ENCODE measurements at places on chromosomes 5 and 9. TPM values are rescaled to one million over a fixed set of nuclear protein-coding genes. Genes with fewer than 3 reads are reported as not detected.
A peak's percentile ranks its signal among the peaks of the same experiment; 100 is the strongest.

The GPR150 gene
- total RNA-seq: not detected

The LCN2 gene
- total RNA-seq: not detected

The CSNK1G3 gene
- total RNA-seq: 60.9 TPM

The FAM81B gene
- total RNA-seq: 4.3 TPM

The ZNF189 gene
- 32.1 TPM for total RNA-seq

The FGF18 gene
- total RNA-seq: 11.7 TPM

The CDC20B gene
- total RNA-seq: 0.16 TPM

The HNRNPH1 gene
- 1,105 TPM for total RNA-seq

The IL9 gene
- not detected for total RNA-seq

The PCDHB4 gene
- 7.9 TPM for total RNA-seq

The OR1L4 gene
- not detected for total RNA-seq

- DNase-seq: no peak
- H3K4me1 ChIP-seq: peaks cover 29% of the 10 kb centered on the region
- H3K4me3 ChIP-seq: no peak overlapping the region
- peaks cover 23% of the 10 kb centered on the region for H3K36me3 ChIP-seq
- no peaks in the 10 kb centered on the region for H3K27me3 ChIP-seq
Measured at GRCh38 chr5:132219981-132220380, 7.7 kb downstream of the P4HA2 start.

GRCh38 chr5:98428806-98429205 lies 344.7 kb upstream of the RGMB start:
- no peak overlapping the region for H3K27ac ChIP-seq
- no peaks in the 10 kb centered on the region for H3K36me3 ChIP-seq

GRCh38 chr5:170154297-170154696 lies 48.6 kb downstream of the FOXI1 start:
- no peaks in the 10 kb centered on the region for H3K36me3 ChIP-seq
- no peaks in the 10 kb centered on the region for H3K27me3 ChIP-seq
- H3K27ac ChIP-seq: no peak overlapping the region
- no peak for DNase-seq

GRCh38 chr9:123860603-123861002 lies 69.3 kb downstream of the DENND1A start:
- H3K27me3 ChIP-seq: no peaks in the 10 kb centered on the region
- no peak overlapping the region for H3K27ac ChIP-seq
- H3K4me1 ChIP-seq: peaks cover 26% of the 10 kb centered on the region

- no peak overlapping the region for H3K27ac ChIP-seq
- DNase-seq: no peak
- H3K4me1 ChIP-seq: peaks cover 2% of the 10 kb centered on the region
- H3K27me3 ChIP-seq: no peaks in the 10 kb centered on the region
- no peak overlapping the region for H3K4me3 ChIP-seq
Measured at GRCh38 chr5:119032656-119033055, 38.2 kb upstream of the DMXL1 start.

DNA sequence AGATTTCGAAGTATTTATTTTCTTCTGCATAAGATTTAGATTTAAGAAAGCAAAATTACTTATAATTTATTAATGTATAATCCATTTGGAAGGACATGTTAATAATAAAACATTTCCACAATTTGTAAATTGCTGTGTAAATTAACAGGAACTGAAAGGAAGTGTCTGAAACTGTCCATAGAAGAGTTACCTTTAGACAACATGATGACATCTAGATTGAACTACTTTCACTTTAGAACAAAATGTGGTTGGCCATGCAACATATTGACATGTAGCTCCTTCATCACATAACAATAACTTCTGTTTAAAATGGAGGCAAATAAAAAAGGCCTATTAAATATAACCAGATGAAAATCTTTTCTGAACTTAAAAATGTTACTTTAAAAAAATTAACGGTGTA lies 1849.5 kb upstream of the ACO1 start:
- H3K4me1 ChIP-seq: no peaks in the 10 kb centered on the region
- peaks cover 2% of the 10 kb centered on the region for H3K36me3 ChIP-seq
- H3K27me3 ChIP-seq: no peaks in the 10 kb centered on the region
- H3K4me3 ChIP-seq: no peak overlapping the region
- no peak overlapping the region for H3K27ac ChIP-seq

GRCh38 chr5:149940077-149940574 lies 4.5 kb downstream of the PDE6A start:
- H3K27me3 ChIP-seq: no peaks in the 10 kb centered on the region
- no peak overlapping the region for H3K4me3 ChIP-seq
- no peak for DNase-seq

GRCh38 chr5:54909911-54910870 lies 75.2 kb downstream of the ESM1 start:
- H3K27ac ChIP-seq: no peak overlapping the region
- H3K4me3 ChIP-seq: no peak overlapping the region
- DNase-seq: no peak

- no peak for DNase-seq
- H3K27me3 ChIP-seq: peaks cover 59% of the 10 kb centered on the region
- H3K4me1 ChIP-seq: peaks cover 12% of the 10 kb centered on the region
- H3K4me3 ChIP-seq: peak overlapping the region; percentile 58
- no peaks in the 10 kb centered on the region for H3K36me3 ChIP-seq
Measured at GRCh38 chr5:11385251-11385900, 518.9 kb downstream of the CTNND2 start.

DNA sequence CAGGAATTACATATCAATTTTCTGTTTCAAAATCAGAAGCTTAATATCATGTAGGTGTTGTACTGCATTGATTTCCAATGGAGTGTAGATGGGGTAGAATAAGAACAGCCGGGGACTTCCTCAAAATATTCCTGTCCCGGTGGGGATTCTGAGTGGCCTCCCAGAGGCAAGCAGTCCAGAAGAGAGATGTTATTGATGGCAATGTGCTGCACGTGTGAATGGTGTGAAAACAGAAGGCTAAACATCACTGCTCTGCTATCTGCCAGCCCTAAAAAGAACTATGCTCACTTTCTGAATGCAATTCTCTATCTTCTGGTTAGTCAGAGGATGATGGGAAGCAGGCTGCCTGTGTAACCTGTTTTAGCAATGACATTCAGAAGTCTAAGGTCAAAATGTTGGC lies 91.0 kb upstream of the CKMT2 start:
- H3K27ac ChIP-seq: no peak overlapping the region
- H3K36me3 ChIP-seq: no peaks in the 10 kb centered on the region
- H3K4me3 ChIP-seq: no peak overlapping the region
- peaks cover 25% of the 10 kb centered on the region for H3K4me1 ChIP-seq
- H3K27me3 ChIP-seq: no peaks in the 10 kb centered on the region

DNA sequence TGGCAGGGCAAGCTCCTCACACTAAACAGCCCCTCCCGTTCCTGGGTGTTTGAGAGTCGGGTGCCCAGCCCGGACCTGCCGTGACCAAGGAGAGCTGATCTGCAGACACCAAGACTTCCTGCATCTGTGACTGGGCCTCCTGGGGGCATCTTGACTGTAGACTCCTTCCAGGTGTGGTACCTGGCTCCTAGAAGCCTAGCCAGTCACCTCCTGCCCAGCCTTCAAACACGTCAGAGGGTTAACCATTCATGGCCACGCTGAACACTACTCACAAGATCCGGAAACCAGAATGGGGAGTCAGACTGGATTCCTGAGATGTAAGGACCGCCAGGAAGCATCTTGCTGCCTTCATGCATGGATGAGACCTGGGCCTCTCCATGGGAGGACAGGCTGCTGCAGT lies 3.7 kb upstream of the LCN2 start:
- peak overlapping the region; percentile 53 for H3K27ac ChIP-seq
- no peak overlapping the region for H3K4me3 ChIP-seq
- no peak for DNase-seq
- H3K4me1 ChIP-seq: peaks cover 27% of the 10 kb centered on the region
- no peaks in the 10 kb centered on the region for H3K27me3 ChIP-seq

GRCh38 chr5:40405230-40405629 lies 274.5 kb upstream of the PTGER4 start:
- H3K4me3 ChIP-seq: no peak overlapping the region
- peaks cover 38% of the 10 kb centered on the region for H3K4me1 ChIP-seq
- no peaks in the 10 kb centered on the region for H3K36me3 ChIP-seq
- no peak for DNase-seq

GRCh38 chr5:141557681-141558136 lies 61.1 kb downstream of the DIAPH1 start:
- H3K4me3 ChIP-seq: peak overlapping the region; percentile 61
- peaks cover 36% of the 10 kb centered on the region for H3K4me1 ChIP-seq
- peak; percentile 89 for DNase-seq
- H3K27me3 ChIP-seq: no peaks in the 10 kb centered on the region

DNA sequence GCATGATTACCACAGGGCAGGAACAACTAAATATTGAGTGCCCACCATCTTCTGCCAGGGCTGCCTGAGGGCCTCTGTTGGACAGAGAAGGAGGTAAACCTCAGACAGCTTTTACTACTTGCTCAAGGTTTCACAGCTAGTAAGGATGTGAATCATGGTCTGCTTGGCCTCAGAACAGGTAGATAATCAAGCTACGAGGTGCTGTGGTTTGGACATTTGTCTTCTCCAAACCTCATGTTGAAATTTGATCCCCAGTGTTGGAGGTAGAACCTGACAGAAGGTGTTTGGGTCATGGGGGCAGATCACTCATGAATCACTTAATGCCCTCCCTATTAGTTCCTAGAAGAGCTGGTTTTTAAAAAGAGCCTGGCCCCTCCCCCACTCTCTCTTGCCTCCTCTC lies 541.2 kb upstream of the TRPC7 start:
- peaks cover 14% of the 10 kb centered on the region for H3K4me1 ChIP-seq
- H3K4me3 ChIP-seq: no peak overlapping the region
- no peak overlapping the region for H3K27ac ChIP-seq

GRCh38 chr5:123605822-123606221 lies 93.8 kb downstream of the CSNK1G3 start:
- no peaks in the 10 kb centered on the region for H3K27me3 ChIP-seq
- H3K4me3 ChIP-seq: no peak overlapping the region
- H3K27ac ChIP-seq: no peak overlapping the region
- no peaks in the 10 kb centered on the region for H3K4me1 ChIP-seq
- H3K36me3 ChIP-seq: peaks cover 16% of the 10 kb centered on the region

DNA sequence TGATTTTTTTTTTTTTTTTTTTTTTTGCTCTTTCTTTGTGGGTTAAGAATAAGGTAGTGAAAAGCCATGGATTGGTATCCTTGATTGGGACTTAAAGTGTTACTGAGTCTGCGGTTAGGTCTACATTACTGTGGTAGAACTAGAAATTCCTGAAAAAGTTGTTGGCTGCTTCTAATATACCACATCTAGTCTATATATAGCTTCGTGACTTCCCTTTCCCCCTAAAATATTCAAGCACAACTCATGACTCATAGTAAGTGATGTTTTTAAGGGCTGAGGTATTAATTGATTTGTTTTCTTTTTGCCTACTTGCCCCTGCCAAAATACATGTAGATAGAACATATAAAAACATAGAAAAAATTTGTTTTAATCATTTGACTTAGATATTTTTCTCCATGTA lies 247.6 kb downstream of the TMEM232 start:
- no peak overlapping the region for H3K27ac ChIP-seq
- H3K27me3 ChIP-seq: no peaks in the 10 kb centered on the region
- DNase-seq: no peak

GRCh38 chr9:84397822-84398221 lies 57.3 kb upstream of the SLC28A3 start:
- no peak overlapping the region for H3K4me3 ChIP-seq
- peaks cover 2% of the 10 kb centered on the region for H3K27me3 ChIP-seq
- H3K4me1 ChIP-seq: peaks cover 6% of the 10 kb centered on the region
- H3K36me3 ChIP-seq: no peaks in the 10 kb centered on the region

GRCh38 chr5:142286111-142286510 lies 38.7 kb downstream of the SPRY4 start:
- H3K4me1 ChIP-seq: peaks cover 29% of the 10 kb centered on the region
- no peak overlapping the region for H3K27ac ChIP-seq
- DNase-seq: no peak
- no peaks in the 10 kb centered on the region for H3K27me3 ChIP-seq
- H3K4me3 ChIP-seq: no peak overlapping the region

GRCh38 chr9:89359751-89360261 lies 41.5 kb downstream of the SECISBP2 start:
- no peaks in the 10 kb centered on the region for H3K27me3 ChIP-seq
- DNase-seq: no peak
- no peak overlapping the region for H3K4me3 ChIP-seq
- no peak overlapping the region for H3K27ac ChIP-seq
- peaks cover 36% of the 10 kb centered on the region for H3K36me3 ChIP-seq

DNA sequence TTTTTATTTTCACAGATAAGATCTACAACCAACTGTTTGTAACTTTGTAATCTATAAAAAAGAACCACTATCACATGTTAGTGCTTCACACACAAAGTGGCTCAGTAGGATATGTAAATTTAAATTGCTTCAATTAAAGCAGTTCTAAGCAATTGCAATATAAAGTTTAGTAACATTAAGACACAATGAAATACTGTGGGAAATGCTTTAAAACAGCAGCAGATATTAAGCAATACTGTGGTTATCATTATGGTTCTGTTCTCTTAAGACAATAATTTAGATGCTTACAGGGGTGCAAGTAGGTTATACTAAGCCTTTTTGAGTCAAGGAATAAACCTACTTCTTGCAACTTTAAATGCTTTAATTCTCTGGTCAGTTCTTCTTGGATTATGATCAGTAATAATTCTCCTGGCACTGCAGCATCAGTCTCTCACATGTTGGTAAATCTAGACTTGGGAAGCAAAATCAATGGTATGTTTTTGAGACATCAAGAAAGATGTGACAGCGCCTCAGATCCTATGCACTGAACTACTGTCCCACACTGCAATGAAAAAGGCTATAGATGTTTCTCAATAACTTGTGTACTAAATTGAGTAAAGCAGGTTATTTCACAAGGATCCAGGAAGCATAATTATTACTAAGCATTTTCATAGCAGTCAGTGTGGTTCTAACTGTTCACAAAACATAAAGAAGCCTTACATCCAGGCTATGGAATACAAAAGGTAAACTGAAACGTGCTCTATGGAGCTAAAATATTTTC lies 338.7 kb upstream of the PDE4D start:
- no peak for DNase-seq
- H3K27me3 ChIP-seq: peaks cover 2% of the 10 kb centered on the region
- H3K27ac ChIP-seq: no peak overlapping the region

DNA sequence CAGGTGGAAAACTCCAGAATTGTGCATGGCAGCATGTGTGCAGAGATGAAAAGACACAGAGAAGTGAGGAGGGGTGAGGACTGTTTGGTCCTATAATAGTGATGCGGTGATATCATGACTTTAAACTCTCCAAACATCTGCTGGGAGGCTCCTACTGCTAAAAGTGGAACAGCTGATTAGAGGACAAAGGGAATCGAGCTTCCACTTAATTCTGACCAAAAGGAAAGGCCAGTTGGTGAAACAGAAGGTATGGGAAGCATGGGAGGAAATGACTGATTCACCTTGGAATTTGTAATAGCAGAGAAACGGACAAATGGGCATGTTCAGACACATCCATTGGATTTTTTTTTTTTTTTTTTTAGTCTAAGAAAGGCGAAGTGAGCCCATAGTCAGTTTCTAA lies 67.5 kb upstream of the MAMDC2 start:
- no peak overlapping the region for H3K4me3 ChIP-seq
- no peaks in the 10 kb centered on the region for H3K36me3 ChIP-seq
- peaks cover 13% of the 10 kb centered on the region for H3K4me1 ChIP-seq
- no peak overlapping the region for H3K27ac ChIP-seq
- no peak for DNase-seq

GRCh38 chr5:69148981-69149675 lies 17.8 kb upstream of the CCNB1 start:
- no peak overlapping the region for H3K4me3 ChIP-seq
- H3K27me3 ChIP-seq: no peaks in the 10 kb centered on the region
- no peaks in the 10 kb centered on the region for H3K36me3 ChIP-seq
- H3K27ac ChIP-seq: no peak overlapping the region
